ENCODE measurements at places on chromosomes 3 and 15.

DNA sequence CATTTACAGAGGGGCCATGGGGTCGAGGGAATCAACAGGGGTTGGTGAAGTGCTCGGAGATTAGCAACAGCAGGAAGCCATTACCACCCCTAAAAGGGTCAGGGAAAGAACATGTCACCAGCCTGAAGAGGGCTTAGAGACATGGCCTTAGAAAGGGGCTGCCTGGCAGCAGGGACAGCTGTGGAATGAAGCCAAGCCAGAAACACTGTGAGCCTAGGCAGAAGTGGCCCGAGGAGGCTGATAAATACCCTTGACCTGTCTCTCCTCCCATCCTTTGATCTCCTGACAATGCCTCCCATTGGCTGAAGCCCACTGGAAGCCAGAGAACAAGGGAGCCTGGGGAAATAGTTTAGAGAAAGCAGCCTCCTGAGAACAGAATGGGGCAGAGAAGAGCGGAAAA is 31.4 kb downstream of the GPD1L start:
- DNase-seq: no peak

- no peak for DNase-seq
These were observed 20.2 kb upstream of the IMPG2 start for GRCh38 chr3:101340591-101340990.

DNA sequence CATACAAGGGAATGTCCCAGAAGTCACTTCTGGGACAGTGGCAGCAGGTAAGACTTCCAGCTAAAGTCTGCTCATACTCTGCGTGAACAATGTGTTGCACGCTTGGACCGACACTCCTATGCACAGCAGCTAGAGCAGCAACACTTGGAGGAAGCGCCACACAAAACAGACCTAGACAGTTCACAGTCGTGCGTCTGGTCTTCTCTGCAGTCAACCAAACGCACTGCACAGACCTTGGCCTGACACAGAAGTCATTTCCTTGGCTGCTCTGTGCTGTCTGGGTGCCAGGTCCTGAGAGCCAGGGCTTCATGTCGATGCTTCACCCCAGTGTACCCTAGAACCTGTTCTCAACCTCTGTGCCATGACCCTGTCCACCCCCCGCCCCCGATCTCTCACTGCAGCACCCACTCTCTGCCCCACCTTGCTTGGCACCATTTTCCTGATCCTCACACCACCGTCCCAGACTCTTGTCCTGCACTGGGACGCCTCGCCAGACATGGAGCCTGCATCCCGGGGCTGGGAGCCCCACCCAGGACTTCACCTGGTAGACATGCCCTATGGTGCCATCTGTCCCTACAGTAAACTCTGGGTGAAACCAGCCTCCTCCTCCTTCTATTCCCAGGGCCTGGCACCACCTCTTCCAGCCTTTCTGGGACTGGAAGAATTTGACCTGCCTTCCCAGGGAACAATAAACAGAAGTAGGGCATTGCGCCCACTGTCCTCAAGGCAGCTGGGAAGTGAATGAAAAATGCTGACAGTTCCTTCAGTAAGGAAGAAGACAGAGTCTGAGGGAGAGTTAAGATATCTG is 3.1 kb downstream of the ATP10A start:
- DNase-seq: no peak

DNA sequence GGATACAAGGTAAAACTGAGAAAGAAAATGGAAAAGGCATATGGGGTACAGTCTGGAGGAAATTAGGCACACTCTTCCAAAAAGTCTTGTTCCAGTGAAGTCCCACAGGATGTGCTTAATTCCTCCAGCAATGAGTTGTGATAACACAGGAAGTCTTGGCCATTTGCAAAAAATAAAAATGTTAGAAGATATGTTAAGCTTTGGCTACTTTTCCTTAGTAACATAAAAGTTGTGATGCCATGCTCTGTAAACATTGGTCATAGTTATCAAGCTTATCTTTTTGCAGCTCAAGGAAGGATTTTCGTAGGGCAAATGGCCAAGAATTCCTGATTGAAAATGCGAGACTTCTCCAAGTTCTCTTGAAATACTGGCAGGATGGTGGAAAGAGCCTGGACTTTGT is 26.4 kb downstream of the LNP1 start:
- no peak for DNase-seq

- DNase-seq: no peak
These were observed 125.1 kb upstream of the IQSEC1 start for GRCh38 chr3:13198264-13198879.

DNA sequence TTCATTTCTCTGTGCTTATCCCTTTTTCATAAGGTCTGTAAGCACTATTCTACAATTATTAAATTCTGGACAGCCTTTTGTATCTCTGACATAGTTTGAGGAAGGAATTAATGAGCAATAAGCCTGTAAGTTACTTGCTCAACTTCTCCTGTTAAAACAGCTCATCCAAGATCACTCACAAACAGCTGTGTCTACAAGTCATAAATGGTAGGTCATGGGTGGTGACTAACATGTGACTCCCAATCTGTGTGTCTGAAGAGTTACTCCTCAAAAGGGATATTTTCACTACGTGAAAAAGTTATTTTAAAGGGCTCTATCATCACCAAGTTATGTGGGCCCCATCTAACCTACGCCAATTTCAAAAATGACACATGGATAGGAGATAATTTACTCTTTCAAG is 145.2 kb upstream of the CBLB start:
- no peak for DNase-seq

GRCh38 chr3:136624894-136625815 is 127.0 kb downstream of the STAG1 start:
- no peak for DNase-seq

DNA sequence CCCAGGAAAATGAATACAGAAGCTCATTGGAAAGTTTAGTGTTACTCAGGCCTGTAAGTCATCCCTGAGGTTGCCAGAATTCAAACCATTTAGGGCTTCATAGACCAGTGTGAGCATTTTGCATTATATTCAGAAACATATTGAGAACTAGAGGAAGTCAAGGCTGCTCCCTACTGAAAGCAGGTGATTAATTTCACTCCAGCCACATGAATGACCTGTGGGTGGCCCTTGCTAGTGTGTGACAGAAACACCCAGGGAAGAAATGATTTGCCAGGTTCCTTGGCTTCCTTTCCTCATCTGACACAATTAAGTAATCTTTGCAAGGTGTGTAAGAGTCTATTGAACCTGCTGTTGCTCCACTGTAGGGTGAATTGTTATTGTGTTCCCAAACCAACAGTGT is 61.8 kb downstream of the GAP43 start:
- no peak for DNase-seq

GRCh38 chr15:50687302-50687902 is 805 bp upstream of the TRPM7 start:
- no peak for DNase-seq

- DNase-seq: no peak
These were observed 4.0 kb upstream of the TM4SF1 start for GRCh38 chr3:149381173-149382100.

- DNase-seq: no peak
These were observed 27.2 kb downstream of the VGLL4 start for GRCh38 chr3:11616551-11616950.

DNA sequence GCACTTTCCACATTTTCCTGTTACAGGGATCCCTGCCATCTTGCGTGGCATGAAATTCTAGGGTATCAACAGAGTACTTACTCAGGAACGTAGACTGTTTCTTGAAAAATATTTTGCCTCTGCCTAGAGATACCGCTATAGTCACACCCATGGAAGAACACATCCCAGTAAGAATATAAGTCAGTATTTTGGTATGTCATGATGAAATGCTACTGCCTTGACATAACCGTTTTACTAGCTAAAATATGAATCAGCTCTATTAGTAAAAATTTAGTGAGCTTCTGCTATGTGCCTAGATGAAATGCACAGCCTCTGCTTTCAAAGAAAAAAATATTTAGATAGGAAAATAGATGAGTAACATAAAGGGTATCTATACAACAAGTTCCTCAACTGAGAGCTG is 276.4 kb downstream of the TBC1D5 start:
- no peak for DNase-seq

DNA sequence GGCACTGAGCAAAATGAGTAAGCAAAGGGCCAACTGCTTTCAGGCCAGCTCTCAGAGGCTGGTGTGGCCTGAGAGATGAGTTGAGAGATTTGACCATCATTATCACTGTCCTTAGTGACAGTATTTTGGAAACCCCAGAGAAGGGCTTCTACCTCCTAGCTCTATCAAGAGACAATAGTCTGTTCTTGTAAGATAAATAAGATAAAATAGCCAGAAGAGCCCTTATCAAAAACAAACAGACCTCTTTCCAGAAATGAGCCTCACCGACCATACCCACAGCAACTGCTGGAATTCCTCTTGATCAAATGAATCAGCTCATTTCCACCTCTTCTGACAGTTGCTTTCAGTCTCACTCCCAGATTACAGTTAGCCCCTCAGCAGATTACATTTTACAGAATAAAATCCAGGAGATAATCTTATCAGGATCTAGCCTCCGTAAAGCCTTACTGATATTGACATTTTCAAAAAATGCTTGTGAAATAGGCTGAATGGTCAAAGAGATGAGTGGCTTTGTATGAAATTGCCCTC is 4.5 kb downstream of the HDC start:
- DNase-seq: no peak

DNA sequence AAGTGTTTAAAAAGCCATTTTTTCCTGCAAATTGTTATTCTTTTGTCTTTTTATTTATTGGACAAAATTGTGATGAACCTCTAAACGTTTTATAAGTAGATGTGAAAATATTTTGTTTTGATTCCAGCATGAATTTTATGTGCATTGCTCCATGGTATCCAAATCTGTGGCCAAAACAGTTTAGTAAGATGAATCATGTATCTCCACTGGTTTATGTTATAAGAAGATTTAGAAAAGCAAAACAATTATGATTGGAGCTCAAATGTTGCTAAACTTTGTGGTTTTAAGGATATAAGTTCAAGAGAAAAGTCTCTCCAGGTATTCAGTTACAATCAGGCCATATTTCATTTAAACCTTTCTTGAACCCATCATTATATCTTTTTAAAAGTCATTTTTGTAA is 80.9 kb downstream of the NECTIN3 start:
- no peak for DNase-seq

- DNase-seq: no peak
These were observed 44.7 kb downstream of the RORA start for GRCh38 chr15:61184431-61184830.

- DNase-seq: no peak
These were observed 73.8 kb upstream of the ATP13A5 start for GRCh38 chr3:193452338-193452737.

DNA sequence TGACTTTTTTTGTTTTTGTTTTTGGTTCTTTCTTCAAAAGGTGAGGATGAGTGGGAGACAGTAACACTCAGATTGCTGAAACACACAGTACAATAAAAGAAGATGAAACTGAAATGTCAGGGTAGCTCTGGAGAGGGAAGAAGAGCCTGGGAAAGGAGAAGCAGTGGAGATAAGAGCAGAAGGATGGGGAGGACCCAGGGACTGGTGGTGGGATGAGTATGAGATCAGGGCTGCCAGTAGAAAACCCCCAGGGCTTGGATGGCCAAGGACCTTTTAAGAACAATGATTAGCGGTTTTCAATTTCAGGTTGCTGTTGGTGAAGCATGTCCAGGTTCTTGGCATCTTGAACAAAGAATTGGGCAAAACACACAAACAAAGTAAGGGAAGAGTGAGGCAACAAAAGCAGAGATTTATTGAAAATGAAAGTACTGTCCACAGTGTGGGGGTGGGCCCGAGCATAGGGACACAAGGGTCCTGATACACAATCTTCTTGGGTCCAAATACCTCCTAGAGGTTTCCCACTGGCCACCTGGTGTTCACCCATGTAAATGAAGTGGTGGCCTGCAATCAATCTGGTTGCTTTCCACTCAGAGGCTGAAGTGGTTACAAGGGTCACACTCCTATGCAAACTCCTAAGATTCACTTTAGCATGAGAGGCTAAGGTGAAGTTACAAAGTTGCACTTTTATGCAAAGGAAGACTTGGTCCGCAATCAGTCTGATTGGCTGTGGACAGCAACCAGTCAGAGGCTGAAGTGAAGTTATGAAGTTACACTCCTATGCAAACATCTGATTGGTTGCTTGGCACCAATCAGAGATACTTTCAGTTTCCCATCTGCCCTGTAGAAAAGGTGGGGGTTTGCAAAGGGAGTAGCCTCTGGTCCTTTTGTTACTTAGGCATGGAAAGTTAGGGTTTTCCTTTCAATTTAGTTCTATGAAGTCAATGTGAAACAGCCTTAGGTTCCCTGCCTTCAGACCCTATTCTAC is 26.1 kb upstream of the MFSD1 start:
- no peak for DNase-seq

GRCh38 chr15:76195506-76196268 is 115.6 kb downstream of the ETFA start:
- no peak for DNase-seq

GRCh38 chr3:100006570-100007271 is 107.6 kb downstream of the FILIP1L start:
- DNase-seq: no peak

GRCh38 chr3:87287011-87287410 is 10.6 kb upstream of the POU1F1 start:
- no peak for DNase-seq

- DNase-seq: no peak
These were observed 40.1 kb downstream of the CAPN7 start for GRCh38 chr3:15246186-15246585.

DNA sequence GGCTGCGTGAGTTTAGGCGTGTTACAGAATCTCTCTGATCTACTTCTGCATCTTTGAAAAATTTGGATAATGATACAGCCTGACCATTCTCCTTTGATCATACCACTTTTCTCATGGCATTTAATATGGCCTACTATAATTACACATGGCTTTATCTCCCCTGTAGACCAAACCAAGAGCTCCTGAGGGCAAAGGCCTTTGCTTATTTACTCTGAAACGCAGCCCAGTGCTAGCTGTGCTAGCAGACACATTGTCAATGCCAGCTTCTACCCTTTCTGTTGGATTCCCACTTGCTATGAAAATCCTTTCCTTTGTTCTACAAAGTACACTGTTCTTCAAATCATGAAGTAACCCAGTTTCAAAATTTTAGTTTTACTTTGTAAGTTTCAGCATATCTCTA is 16.5 kb upstream of the VGLL4 start:
- no peak for DNase-seq

DNA sequence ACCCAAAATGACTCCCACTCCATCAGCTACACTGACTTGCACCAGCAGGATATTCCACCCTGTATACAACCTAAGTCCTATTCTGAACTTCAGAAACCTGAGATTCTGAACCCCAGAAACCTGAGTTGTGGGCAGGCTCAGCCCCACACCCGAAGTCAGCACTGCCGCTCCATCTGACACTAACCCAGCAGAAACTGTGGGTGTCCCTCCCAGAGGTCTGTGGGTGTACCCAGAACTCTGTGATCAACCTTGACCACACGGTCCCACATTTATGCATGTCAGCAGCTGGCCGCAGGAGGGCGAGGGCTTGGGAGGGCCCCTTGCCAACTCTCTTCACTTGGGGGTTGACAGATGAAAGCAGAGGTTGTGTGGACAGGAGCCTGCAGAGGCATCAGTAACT is 9.3 kb downstream of the OXTR start:
- no peak for DNase-seq
